ENCODE measurements at places on chromosomes 5 and 9.
A peak's percentile ranks its signal among the peaks of the same experiment; 100 is the strongest.

GRCh38 chr5:9056046-9056445 is 489.8 kb downstream of the SEMA5A start:
- no peak for DNase-seq

GRCh38 chr5:61349935-61350334 is 17.9 kb downstream of the ZSWIM6 start:
- no peak for DNase-seq

DNA sequence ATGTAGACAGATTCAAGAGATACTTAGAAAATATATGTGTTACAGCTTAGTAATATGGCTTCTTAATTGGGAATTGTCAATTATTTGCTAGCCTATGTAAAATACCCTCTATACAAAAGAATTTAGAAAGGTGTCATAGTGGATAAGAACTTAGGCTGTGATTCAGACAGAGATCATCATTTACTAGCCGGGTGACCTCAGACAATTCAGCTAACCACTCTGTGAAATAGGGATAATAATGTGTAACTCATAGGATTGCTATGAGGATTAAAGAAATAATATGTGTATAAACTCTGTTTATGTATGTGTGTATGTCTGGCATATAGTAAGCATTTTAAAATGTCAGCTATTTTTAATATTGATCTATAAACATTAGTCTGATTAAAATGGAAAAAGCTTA is 5.9 kb upstream of the LARS1 start:
- no peak for DNase-seq

DNA sequence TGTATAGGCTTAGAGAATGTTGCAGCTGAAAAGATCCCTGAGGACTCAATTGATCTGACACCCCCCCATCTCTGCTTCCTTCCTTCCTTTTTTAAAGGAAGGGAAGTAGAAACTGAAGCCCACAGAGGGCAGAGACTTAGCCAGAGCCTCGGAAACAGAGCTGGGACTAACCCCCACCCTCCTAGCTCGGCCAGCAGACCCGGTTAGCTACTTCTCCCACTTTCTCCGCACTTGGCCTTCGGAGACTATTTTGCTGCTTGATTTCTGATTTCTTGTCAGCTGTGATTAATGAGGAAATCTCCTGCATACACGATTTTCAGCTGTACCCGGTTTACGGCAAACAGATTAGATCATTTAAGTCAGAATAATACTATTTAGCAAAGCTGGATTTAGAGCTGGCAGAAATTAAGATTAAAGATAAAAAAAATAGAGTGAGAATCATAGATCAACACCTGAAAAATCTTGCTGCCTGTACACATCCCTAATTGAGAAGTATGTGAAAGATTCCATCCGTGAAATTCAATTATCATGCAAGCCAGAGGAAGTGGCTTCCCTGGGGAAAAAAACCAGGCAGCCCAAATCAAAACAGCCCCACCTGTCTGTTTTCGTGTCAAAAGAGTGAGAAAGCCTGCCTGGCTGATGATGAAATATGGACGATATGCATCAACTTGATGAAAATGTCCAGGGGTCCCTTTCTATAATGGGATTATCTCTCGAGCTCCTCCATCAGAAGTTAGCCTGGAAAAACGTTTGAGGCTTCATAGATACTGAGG is 159.5 kb upstream of the SHB start:
- no peak for DNase-seq

- no peak for DNase-seq
Measured at GRCh38 chr5:109192027-109192426, 217.7 kb downstream of the PJA2 start.

DNA sequence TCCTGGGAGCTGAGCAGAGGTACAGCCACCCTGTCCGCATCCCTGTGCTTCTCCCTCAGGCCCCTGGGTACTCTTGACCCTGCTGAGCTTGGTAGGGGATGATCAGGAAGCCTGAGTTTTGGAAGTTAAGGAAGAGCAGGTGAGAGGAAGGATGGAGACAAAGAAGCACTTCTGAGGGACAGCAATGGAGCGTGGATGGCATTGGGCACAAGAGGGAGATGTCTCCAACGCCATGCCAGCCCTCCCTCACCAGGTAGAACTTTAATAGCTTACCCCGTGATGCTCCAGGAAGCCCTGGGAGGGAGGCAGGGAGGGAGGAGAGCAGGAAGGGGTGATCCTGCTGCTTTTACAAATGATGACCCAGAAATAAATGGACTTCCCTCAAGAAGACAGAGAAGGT is 29.9 kb upstream of the SMU1 start:
- no peak for DNase-seq

GRCh38 chr9:35915681-35916294 is 6.5 kb downstream of the SPAAR start:
- no peak for DNase-seq

- DNase-seq, result no peak
Measured at GRCh38 chr9:121204121-121204520, 2.5 kb upstream of the RAB14 start.

- no peak for DNase-seq
Measured at GRCh38 chr9:20838218-20838617, 154.2 kb downstream of the FOCAD start.

DNA sequence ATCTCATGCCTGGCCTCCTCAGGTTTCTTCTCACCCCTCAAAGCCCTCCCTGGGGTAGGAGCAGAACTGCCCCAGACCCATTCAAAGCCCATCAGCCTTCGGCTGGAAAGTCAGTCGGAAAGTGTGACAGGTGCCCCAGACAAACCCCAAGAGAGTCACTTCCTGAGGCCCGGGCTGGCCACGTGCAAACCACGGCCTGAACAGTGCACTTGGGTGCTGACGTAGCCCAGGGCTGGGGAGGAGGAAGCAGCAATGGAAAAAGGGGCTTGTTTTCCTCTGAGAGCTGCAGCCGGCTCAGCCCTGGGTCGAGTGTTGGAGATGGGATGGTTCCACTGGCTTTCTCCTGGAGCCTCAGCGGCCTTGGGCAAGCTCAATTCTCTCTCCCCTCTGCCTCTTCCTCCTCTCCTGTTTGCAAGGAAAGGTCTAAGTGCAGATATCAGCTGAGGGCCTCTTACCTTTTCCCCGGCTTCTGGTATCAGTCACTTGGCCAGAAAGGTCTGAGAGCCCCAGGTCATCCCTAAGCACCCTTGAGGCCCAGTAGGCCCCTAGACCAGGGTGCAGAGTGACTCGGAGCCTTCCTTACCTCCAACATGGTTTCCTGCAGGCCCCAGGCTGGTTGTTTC is 5.9 kb upstream of the EGR1 start:
- peak; percentile 76 for DNase-seq

- DNase-seq, result no peak
Measured at GRCh38 chr5:172775326-172776234, 4.6 kb upstream of the DUSP1 start.

GRCh38 chr5:17355586-17356346 is 138.3 kb downstream of the BASP1 start:
- DNase-seq, result no peak

Measured in stimulated activated CD4-positive, alpha-beta T cell treated with anti-CD3 and anti-CD28 coated beads, Interleukin-1b, Interleukin-23, amount 100 ng/mL, for 1 hour (primary cell).